ENCODE measurements at places on chromosomes 2 and 18. TPM values are rescaled to one million over a fixed set of nuclear protein-coding genes. Genes with fewer than 3 reads are reported as not detected.

- DNase-seq = no peak
Observed at GRCh38 chr18:45467945-45468344, 147.3 kb upstream of the SLC14A2 start.

- no peak for DNase-seq
Observed at GRCh38 chr18:26407736-26408601, 140.4 kb downstream of the KCTD1 start.

Gene ANKRD36
- 20.4 TPM for total RNA-seq

DNA sequence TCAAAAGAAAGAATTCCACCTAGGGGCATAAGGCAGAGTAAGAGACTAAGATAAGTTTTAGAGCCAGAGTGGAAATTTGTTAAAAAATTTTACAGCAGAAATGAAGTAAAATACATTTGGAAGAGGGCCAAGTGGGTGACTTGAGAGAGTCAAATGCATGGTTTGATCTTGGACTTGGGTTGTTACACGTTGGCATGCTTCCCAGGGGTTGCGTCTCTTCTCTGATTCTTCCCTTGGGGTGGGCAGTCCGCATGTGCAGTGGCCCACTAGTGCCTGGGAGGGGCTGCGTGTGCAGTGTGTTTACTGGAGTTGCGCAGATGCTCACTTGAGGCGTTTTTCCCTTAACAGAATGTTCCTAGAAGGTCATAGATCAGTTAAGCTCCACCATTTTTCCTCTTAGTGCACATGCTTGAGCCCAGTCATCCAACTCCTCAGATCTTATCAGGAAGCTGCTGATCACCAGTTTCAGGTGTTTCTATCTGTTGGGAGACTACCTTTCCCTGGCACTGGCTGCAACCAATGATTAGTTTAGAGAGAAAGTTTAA, 13.1 kb downstream of the SEH1L start:
- no peak for DNase-seq

- peak; percentile 37 for DNase-seq
Observed at GRCh38 chr18:3151399-3152264, 68.1 kb downstream of the MYOM1 start.

GRCh38 chr2:169845016-169845415, 17.8 kb downstream of the UBR3 start:
- no peak for DNase-seq

- DNase-seq = no peak
Observed at GRCh38 chr2:11543337-11544216, 9.7 kb downstream of the GREB1 start.

Gene MDH1
- total RNA-seq = 191 TPM

DNA sequence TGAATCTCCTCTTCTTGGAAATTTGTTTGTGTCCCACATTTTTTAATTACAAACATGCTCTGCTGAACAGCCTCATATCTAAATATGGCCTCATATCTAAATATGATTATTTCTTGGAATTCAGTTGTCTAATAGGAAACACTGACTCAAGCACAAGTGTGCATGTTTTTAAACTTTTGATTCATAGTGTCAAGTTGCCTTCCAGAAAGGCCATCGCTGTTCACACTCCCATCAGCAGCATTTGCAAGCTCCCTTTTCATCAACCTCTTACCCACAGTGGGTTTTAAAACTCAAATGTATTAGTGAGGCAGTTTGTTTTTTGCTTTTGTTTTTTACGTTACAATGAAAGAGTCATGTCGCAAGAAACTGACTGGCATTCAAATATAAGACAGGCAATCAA, 65.2 kb upstream of the SMAD2 start:
- DNase-seq = no peak

- no peak for DNase-seq
Observed at GRCh38 chr18:33805592-33805991, 227.6 kb downstream of the ASXL3 start.

- DNase-seq = no peak
Observed at GRCh38 chr2:159890551-159891266, 92.7 kb upstream of the CD302 start.

- no peak for DNase-seq
Observed at GRCh38 chr18:35739778-35740177, 158.2 kb downstream of the GALNT1 start.

GRCh38 chr2:160156100-160156499, 44.0 kb downstream of the ITGB6 start:
- DNase-seq = no peak

DNA sequence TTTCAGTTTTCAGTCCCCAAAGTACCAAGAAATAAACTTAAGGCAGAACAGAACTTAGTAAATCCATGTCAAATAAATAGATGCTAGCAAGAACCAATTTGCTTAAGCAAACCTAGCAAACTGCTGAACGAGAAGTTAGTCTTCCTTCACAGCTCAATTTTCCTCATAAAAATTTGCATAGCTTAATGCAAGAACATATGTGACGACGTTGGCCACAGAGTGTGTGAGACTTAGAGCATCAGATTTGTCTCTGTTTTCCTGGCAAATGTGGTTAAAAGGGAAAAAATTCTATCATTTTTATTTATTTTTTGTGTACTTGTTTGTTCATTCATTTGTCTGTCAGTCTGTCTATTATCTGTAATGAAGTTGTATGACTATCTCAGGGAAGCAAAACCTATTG, 485.7 kb downstream of the THSD7B start:
- no peak for DNase-seq

Gene KHK
- total RNA-seq = 14.5 TPM

Gene NYAP2
- not detected for total RNA-seq

Gene LYG1
- total RNA-seq = 1.0 TPM

Data from CD8-positive, alpha-beta memory T cell (primary cell).